Activated CD8-positive, alpha-beta memory T cell treated with anti-CD3 and anti-CD28 coated beads for 48 hours (primary cell): ENCODE measurements at places on chromosomes 5 and 9.

DNA sequence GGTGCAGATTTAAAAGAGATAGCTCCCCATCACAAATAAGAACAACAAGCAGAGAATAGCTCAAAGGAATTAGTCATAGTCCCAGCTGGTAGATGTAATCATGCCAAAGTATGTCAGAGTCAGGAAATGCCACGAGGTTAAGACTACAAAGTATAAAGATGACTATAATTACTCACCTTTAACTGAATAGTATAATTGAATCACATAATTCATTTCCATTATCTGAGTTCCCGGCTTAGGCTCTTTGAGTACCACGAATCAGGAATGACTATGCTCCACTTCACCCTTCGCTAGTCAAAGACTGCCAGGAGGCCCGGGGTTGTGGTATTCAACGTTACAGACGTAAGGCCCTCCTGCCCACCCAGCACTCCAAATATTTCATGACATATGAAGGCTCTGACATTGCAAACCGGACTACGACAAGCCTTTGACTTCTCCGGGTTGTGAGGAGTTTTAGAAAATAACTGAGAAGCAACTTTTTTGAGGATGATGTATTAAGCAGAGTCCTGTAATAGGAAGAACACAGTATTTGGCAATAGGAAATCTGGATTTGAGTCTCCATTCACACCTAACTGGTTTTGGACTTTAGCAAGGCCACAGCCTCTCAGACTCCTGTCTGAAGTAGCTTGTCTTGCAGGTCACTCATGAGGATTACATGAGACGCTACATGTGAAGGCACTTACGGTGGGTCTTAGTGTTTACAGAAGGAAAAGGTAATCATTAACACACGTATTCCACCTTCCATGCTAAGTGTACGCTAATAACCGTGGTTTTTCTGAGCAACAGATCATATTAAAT is 64.6 kb downstream of the ENC1 start:
- DNase-seq = no peak

GRCh38 chr9:112925058-112925641 is 34.5 kb upstream of the SLC46A2 start:
- DNase-seq = no peak

- no peak for DNase-seq
Measured at GRCh38 chr9:438066-438465, 223.4 kb downstream of the DOCK8 start.

DNA sequence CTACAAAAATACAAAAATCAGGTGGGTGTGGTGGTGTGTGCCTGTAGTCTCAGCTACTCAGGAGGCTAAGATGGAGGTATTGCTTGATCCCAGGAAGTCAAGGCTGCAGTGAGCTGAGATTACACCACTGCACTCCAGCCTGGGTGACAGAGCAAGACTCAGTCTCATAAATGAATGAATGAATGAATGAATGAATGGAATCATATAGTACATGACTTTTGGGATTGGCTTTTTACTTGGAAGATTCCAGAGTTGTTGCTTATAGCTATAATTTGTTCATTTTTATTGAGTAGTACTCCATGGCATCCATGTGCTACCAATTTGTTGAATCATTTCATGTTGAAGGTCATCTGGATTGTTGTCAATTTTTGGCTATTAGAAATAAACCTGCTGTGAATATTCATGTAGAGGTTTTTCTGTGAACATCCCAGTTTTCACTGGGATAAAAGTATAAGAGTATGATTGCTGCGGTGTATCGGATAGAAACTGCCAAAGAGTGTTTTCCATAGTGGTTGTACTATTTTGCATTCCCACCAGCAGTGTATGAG is 19.9 kb downstream of the ERBIN start:
- DNase-seq = no peak

DNA sequence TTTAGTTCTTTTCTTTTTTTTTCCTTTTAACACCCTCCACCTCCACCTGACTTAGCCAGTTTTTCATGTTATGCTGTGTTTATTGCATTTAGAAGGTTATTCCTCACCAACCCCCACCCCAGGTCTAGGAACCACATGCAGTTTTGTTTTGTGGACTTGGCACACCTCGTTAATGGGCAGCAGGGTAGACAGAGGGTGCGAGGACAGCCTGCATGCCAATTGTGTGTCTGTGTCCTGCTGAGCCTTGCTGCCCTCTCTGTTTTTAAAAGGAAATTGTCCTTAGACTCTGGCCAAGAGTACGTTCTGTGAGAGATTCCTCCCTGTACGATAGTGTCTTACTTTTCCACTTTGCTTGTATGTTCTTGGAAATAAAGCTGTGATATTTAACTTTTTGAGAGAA is 13.9 kb downstream of the PIK3R1 start:
- no peak for DNase-seq

DNA sequence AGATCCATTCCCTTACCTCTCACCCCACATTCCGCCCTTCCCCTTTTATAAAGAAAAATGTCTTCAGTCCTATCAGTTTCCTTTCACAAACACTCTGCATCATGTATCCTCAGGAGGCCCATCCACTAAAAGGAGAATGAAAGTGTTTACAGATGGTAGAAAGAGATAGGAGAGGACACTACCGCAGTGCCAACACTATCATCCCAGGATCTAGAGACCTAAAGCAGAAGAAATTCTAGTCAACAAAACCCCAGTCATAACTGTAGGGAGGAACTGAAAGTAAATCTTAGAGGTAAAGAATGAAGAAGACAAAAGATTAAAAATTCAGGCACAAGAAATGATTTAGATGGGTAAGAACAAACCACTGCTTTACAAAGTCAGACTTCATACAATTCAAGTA is 114.1 kb downstream of the MLLT3 start:
- no peak for DNase-seq

- no peak for DNase-seq
Measured at GRCh38 chr5:67467110-67467509, 270.5 kb upstream of the CD180 start.

GRCh38 chr5:40678460-40679147 is 1.1 kb upstream of the PTGER4 start:
- no peak for DNase-seq

GRCh38 chr9:125655691-125656410 is 51.2 kb downstream of the MAPKAP1 start:
- DNase-seq = no peak

DNA sequence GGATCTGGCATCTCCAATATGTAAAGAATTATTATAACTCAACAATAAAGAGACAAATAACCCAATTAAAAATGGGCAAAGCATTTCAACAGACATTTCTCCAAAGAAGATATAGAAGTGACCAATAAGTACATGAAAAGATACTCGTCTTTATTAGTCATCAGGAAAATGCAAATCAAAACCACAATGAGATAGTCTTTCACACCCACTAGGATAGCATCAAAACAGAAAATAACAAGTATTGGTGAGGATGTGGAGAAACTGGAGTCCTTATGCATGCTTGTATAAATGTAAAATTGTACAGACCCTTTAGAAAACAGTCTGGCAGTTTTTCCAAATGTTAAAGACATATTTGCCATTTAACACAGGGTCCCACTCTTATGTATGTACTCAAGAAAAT is 39.1 kb upstream of the ITGA1 start:
- DNase-seq = no peak

DNA sequence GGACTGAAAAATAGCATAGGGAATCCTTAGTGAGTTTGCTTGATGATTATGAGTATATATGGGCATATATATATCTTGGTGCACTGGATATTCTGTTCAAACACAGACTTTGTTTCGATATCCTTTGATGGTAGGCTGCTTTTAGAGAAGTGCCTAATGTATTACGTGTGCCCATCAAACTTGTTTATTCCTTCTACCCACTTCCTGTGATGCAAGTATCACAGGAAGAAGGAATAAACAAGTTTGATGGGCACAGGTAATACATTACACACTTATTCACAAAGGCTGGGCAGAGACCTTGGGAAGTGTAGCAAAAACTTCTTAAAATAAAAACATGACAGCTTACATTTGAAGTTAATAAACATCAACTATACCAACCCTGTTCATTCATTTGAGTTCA is 364.2 kb downstream of the CHSY3 start:
- DNase-seq = no peak

- DNase-seq = no peak
Measured at GRCh38 chr5:3827624-3828023, 232.0 kb downstream of the IRX1 start.

GRCh38 chr9:2085716-2086115 is 70.6 kb downstream of the SMARCA2 start:
- no peak for DNase-seq

- DNase-seq = no peak
Measured at GRCh38 chr9:38130724-38131123, 61.7 kb upstream of the SHB start.

GRCh38 chr5:72611118-72611730 is 104.0 kb upstream of the ZNF366 start:
- DNase-seq = no peak

GRCh38 chr9:10613419-10613818 is 617 bp upstream of the PTPRD start:
- DNase-seq = no peak

DNA sequence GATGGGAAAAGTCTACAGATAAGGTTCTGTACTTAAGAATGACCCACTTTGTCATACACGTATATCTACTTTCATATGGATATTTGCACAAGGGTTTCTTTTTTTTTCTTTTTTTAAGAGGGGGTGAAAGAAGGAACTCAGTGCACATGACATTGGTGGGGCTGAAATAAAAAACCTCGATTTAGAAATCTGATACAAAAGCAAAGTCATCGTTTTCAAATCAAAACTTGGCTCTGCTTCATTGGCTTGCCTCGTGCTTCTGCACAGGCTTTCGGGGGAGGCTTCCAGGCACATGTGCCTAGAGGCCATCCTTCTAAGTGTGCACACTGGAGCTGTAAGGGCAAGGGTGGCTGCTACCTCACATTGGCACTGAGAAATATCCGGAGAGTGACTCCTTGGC is 31.1 kb downstream of the PTTG1 start:
- no peak for DNase-seq

- DNase-seq = no peak
Measured at GRCh38 chr5:23025629-23026233, 172.6 kb upstream of the CDH12 start.

DNA sequence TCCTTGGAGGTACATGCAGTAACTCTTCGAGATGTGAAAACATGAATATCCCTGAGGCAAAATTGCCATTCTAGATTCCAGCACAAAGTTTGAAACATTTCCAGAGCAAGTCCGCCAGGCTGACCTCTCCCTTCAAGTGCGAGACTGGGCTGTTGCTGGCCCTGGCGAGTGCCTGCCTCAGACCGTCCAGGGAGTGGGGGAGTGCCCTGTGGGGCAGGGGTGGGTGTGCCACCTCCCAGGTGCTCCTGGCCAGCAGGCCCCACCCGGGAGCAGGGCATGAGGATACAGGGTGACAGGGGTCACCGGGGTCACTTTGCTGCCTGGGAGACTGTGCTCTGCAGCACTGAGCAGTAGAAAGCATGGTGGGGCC is 199.9 kb downstream of the AOPEP start:
- no peak for DNase-seq

DNA sequence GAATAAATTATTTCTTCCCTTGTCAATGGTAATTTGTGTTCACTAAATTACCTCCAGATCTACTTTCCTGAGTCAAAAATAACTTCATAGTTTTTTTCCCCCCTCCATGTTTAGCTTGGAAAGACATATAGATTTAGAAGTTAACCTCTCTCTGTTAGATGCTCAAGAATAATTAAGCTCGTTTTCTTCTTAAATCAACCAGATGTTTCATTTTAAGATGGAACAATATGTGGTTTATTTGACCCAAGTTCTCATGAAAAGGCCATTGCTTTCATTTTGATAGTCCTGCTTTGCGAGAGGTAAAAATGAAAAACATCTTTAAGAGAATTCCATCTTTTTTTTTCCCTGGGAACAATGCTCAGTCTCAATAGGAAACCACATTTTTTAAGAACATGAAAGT is 27.7 kb upstream of the GAS1 start:
- DNase-seq = no peak

DNA sequence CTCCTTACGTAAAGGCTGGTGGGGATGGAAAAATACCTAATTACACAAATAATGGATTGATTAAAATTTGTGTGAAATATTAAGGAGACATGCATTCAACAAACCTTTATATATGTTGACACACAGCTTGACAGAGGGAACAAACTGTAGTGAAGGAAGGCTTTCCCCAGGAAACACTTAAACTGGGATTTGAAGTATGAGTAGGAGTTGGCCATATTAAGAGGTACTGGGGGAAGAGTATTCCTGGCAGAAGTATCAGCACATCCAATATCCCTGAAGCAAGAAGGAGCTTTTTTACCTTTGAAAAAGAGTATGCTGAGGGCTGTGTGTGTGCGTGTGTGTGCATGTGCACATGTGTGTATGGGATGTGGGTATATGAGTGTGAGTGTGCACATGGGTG is 111.1 kb downstream of the PSD2 start:
- DNase-seq = no peak
